ENCODE measurements at places on chromosomes 3 and 15.

DNA sequence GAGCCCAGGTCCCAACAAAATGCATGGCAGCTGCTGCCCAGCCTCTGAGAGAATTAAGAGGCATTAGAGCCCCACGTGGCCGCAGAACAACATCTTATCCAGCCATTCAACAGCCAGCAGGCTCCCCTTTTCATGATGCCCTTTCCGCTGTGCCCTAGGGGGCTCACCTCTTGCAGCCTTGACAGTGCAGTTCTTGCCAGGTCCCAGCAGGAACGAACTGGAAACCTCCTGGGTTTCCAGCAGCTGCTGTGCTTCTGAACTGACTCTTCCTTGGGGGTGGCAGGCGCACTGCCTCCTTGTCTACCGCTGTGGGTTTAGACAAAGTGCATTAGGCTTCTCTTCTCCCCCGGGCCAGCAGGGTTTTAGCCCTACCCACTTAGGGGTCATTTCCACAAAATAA is 85.2 kb downstream of the FAM174B start:
- no peak for DNase-seq

- DNase-seq = no peak
Measured at GRCh38 chr3:64917914-64918453, 230.2 kb upstream of the ADAMTS9 start.

GRCh38 chr3:58355179-58355578 is 22.5 kb downstream of the PXK start:
- DNase-seq = no peak

DNA sequence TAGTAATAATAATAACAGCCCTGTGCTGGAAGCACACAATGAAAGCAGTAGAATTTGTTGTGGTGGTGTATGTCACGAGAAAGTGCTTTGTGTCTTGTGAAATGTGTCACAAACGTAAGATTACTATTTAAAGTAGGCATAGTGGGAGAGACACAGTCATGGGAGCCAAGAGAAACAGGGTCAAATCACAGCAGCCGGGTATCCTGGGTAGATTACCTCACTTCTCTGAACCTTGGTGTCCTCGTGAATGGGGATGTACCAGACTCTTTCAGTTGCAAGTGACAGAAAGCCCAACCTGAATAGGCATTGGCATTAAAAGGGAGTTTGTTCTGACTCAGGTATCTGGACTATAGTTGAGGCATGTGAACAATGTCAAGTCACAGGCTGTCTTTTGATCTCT is 29.1 kb upstream of the SRGAP3 start:
- DNase-seq = no peak

GRCh38 chr15:81182031-81182755 is 14.5 kb upstream of the IL16 start:
- DNase-seq = no peak

DNA sequence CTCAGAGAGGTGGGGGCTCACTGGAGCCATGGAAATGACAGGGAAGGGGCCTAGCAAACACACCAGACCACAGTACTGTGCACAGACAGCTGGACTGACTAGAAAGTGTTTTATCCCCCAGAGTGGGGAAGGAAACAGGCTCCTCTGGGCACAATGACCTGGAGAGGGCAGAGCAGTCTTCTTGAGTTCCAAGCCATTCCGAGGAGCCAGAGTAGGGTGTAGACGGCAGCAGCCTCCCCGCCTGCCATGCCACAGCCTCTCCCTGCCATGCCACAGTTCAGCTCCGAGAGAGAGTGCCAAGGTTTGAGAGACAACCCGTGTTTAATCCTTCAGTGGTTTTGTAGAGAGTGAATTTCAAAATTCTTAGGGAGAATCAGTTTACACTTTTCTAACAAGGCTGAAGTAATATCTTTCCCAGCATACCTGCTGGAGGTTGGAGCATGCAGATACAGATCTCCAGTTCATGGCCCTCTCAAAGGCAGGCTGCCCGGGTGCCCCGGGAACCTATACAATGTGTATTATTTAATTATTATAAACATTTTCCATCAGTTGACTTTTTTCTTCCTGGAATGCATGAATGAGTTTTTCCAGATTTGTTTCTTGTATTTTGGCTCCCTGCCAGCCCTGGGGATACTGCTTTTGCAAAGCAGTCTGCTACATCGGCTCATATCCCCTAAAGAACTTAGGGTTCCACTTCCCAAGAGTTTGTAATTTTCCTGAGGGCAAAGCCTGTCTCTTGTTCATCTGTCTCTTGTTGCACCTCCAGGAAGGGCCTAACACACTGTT is 3.2 kb downstream of the PODXL2 start:
- DNase-seq = no peak

GRCh38 chr3:196274585-196274984 is 12.9 kb downstream of the PCYT1A start:
- DNase-seq = peak; percentile 52

DNA sequence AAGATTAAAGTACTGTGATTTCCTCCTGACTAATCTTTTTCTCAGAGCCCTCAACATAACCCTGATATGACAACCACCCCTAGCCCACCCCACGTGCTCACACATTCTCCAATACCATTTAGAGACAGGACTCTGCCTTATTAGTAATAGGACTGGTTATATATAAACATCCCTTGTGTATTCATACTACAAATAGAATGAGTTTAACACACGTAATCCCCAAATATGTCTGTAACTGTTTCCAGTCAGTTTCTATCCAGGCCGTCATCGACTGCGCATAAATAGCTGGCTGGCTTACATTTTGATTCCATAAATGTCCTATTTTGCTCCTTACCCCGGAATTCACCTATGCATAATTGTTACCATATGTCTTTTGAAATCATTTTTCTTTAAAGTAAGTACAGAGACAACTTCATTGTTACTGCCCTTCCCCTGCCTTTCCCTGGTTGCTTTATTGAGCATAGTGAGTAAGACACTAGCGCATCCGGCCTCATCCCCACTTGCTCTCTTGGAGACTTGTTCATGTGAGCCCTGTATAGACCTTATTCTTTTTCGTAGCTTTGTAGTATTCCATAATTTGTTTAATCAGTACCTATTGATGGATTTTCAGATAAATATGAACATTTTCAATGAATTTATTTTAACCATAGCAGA is 3.5 kb upstream of the P2RY14 start:
- DNase-seq = no peak

- no peak for DNase-seq
Measured at GRCh38 chr3:181969925-181970324, 258.2 kb downstream of the SOX2 start.

DNA sequence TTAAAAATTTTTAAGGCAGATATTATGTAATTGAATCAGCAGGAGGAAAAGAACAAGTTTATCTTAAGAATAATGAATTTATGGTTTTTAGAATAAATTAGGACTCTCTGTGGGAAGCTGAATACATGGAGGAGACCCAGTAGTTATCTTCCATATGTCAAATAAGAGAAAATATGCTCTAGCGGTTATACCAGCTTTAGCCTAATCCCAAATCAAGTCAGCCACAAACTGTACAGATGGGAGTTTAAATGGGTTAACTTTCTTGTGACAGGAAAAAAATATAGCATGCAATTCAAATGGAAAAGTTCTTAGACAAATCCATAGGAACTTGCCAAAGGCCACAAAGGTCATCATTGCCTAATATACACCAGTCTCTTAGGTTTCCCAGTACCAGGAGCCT is 84.3 kb downstream of the TTBK2 start:
- DNase-seq = no peak

DNA sequence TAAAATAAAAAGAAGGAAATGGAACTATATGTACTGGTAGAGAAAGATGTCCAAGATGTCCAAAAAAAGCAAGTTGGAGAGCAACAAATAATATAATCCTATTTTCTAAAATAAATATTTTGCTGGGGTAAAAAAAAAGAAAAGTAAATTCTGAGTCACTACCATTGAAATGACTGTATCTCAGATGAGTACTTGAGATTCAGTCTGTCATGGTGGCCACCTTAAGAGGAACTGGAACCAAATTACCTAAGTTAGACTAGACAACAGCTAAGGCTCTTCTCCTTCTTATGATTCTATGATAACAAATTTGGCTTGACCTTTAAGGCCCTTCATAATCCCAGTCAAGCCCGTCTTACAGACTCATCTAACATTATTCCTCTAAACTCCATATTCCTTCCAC is 270.6 kb upstream of the HES1 start:
- no peak for DNase-seq

DNA sequence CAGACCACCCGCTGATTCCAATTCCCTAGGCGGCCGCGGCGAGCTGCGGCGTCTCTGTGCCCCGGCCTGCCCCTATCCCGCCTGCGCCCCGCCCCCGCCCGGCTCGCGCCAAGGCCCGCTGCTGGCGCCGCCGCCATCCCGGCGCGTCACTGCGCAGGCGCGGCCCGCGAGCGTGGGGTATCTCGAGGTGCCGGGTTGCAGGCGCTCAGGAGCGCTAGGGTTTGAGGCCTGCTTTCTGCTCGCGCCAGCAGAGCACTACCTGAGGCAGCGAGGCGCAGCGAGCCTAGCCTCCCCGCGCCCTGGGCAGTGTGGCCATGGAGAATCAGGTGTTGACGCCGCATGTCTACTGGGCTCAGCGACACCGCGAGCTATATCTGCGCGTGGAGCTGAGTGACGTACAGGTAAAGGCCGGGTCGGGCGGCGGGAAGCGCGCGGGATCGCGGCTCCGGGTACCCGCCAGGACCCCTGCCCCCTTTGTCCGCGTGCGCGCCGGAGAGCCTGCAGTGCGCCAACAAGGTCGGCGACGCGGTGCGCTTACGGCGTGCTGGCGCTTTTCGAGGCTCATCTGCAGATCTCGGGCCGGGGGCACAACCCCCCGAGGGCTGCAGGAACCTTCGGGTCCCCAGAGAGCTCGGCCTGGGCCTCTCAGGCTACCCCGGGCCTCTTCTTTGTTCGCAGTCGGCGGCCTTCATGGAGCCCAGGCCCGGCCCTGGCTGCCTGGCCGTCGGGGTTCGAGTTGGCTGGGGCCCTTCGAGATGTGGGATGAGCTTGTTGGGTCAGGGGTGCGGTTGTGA is at the start of gene HACD3:
Gene HACD3 (plus strand): TSS at position 146 of the 794 bp plus-strand sequence. CDS start 169 bp downstream, at position 315.
- DNase-seq = peak; percentile 92

GRCh38 chr3:157921811-157922210 is 184.4 kb downstream of the SHOX2 start:
- no peak for DNase-seq

- no peak for DNase-seq
Measured at GRCh38 chr15:64426845-64427465, 33.4 kb upstream of the ZNF609 start.

DNA sequence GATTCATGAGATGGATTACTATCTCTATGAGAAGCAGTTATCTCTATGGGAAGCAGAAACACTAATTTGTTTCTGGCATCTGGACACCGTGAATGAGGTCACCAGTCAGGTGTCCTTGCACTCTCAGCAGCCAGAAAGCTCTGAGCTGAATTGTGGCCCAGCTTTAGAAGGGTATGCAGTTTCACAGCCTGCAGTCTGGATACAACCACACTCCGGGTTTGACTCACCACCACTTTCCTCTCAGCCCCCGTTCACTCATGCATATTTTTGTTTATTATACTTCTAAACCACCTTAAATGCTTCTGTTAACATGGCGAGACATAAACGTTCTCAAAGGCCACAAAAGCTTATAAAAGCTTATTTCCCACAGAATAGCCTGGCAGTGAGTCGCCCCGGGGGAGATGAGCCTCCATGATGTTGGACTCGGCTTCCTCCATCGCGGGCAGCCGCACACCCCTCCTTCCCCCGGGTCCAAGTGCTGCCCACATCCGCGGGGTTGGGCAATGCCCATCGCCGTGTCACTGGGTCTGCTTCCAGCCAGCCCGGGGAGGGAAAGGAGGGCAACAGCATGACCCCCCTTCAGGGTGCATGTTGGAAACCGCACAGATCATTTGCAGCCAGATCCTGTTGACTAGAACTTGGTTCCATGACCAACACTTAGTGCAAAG is 16.8 kb upstream of the SLC41A3 start:
- DNase-seq = no peak

DNA sequence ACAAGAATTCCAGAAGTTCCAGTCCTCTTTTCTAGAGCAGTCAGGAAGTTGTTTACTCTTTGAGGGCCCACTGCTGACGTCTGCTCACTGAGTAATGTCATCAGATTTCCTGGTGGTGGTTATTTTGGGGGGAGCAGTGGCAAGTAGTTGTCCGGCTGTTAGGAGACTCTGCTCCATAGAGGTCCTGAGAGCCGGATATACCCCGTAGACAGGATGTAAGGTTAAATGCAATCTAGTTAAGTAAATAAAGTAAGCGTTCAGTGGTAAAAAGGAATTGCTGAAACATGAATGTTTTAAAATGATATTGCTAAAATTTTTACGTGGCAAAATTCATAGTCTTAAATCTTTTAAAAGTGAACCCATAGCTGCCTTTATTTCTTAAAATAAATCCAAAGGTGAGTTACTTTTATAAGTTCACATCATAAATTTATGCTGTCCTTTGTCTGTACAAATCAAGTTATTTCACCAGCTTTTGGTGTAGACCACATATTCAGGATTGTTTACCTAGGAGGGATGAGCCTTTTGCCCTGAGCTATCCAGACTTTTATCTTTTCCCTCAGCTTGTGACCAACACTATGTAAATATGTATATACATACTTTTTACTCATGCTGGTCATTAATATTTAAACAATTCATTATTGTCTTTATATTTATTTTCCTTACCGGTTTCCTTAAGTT is 65.8 kb downstream of the PDE8A start:
- no peak for DNase-seq

- no peak for DNase-seq
Measured at GRCh38 chr15:98422130-98422478, 226.2 kb upstream of the IGF1R start.

DNA sequence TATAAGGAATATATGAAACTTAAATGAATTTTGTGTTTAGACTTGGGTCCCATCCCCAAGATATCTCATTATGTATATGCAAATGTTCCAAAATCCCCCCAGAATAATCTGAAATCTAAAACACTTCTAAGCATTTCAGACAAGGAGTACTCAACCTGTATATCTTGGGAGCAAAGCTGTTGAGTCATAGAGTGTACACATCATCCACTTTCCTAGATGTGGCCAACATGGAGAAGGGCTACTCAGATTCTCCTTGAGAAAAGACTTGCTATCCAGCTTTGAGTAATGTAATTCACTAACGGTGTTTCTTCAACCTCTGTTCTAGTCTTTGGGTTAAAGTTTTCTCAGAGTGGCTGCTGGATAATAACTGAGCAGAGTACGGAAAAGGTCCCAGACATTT is 215.5 kb upstream of the POU1F1 start:
- no peak for DNase-seq

DNA sequence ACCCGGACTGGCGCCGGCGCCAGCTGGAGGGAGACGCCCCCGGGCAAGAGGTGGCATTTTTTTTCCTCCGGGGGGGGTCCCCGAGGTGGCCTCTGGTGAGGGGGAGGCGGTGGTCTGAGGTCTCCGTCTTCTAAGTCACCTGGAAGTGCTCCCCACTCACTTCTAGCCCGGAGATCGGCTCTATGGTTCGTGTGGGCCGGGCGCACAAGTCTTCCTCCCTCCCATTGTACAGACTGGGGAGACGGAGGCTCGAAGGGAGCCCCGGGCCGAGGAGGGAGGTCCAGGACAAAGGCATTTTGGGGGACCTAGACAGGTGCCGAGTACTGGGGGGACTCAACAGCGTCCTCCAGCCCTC is 4.4 kb downstream of the GATA2 start:
- DNase-seq = peak; percentile 17

- DNase-seq = no peak
Measured at GRCh38 chr15:22956257-22956977, 23.8 kb downstream of the CYFIP1 start.

All from activated CD4-positive, alpha-beta T cell treated with anti-CD3 and anti-CD28 coated beads, Interleukin-2, amount 50 U/mL, for 48 hours (primary cell).